ENCODE measurements at places on chromosomes 2 and 18. TPM values are rescaled to one million over a fixed set of nuclear protein-coding genes. Genes with fewer than 3 reads are reported as not detected.
A peak's percentile ranks its signal among the peaks of the same experiment; 100 is the strongest.

DNA sequence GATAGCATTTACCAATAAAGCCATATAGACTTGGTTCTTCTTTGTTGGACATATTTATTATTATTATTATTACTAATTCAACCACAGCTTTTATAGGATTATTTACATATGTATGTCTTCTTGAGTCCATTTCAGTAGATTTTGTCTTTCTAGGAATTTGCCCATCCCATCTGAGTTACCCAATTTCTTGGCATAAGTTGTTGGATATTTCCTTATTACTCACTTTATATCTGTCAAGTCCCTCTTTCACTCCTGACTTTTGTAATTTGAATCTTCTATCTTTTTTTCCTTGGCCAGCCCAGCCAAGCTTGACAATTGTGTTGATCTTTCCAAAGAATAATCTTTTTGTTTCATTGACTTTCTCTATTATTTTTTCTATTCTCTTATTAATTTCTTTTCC lies 543.7 kb downstream of the SUCLG1 start:
- no peak for DNase-seq

DNA sequence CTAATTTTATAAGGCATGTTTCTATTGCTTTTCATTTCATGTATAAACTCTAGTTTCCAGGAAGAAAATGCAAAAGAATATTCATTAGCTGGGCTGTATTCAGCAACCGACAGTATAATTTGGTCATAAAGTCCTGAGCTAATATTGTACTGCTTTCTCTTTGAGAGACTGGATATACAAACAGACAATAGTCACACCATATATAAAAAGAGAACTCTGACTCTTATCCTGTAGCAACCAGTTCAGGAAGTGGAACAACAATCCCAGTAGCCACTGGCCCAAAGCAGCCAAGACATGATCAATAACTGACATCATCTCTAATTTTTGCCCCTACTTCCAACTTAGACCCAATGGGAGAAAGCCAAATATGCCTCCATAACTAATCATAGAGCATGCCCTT lies 160.8 kb downstream of the FSIP2 start:
- no peak for DNase-seq

GRCh38 chr2:85988175-85988913 lies 99.6 kb upstream of the ST3GAL5 start:
- no peak for DNase-seq

- DNase-seq = no peak
These were observed 37.0 kb upstream of the GRHL1 start for GRCh38 chr2:9914384-9915065.

- DNase-seq = no peak
These were observed 214.9 kb downstream of the ALPK2 start for GRCh38 chr18:58413667-58414628.

- DNase-seq = no peak
These were observed 6.1 kb upstream of the SLC35F5 start for GRCh38 chr2:113762377-113763118.

DNA sequence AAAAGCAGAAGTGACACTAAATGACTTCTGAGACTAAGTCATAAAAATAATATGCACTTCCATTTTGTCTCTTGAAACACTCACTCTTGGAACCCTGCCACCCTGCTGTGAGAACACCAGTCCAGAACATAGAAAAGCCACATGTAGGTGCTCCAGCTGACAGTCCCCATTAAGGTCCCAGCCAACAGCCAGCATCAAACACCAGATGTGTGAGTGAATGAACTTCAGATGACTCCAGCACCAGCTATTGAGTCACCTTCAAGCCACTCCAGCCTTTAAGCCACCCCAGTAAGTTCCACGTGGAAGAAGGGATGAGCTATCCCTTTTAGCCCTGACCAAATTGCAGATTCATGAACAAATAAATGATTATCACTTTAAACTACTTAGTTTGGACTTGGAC lies 31.5 kb upstream of the LGALSL start:
- DNase-seq = no peak

The RRM2 gene
- 29.1 TPM for total RNA-seq

- no peak for DNase-seq
These were observed 30.9 kb upstream of the KCNE4 start for GRCh38 chr2:223020971-223021675.

DNA sequence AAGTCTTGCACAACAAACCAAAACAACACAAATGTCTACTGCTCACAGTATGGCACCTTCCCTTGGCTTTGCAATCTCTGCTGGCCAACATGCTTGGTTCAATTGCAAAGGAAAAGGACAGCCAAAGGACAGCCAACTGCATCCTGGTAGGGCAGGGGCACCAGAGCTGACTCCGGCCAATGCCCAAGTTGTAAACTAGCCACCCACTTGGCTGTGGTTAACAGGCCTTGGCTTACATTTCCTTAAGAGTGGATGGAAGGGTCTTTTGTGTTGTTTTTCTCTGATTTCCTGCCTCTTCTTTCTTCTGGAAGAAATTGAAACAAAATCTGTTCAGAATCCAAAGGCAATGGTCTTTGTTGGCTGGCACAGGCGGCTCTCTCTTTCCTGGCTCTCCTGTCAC lies 119.1 kb upstream of the TRIB2 start:
- no peak for DNase-seq

DNA sequence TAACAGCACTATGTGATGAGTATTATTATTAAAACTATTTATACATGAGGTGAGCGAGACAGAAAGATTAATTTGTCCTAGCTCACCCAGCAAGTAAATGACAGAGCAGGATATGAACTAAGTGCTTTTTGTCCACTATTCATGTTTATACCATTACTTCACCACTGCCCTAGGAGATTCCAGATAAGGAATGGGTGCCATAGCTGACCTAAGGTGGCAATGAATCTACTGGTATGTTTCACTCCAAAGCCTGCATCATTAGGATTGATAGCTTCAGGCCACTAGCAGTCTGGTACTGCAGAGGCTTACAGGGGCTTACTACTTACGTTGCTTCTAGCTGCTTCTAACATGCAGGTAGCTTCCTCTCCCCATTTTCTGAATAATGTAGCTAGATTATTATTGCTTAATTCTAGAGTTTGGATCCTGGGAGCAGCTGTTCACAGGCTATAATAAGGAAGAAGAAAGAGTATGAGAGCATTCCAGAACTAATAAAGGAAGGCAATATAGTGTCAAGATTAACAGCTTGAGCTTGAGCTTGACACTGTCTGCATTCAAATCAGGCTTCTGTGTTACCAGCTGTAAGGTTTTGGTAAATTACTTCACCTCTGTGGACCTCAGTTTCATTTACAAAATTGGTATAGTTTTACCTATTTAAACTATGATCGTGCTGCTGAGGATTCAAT lies 153.7 kb downstream of the GALNT3 start:
- DNase-seq = no peak

The MBD5 gene
- total RNA-seq = 6.1 TPM

The MOGAT1 gene
- not detected for total RNA-seq

DNA sequence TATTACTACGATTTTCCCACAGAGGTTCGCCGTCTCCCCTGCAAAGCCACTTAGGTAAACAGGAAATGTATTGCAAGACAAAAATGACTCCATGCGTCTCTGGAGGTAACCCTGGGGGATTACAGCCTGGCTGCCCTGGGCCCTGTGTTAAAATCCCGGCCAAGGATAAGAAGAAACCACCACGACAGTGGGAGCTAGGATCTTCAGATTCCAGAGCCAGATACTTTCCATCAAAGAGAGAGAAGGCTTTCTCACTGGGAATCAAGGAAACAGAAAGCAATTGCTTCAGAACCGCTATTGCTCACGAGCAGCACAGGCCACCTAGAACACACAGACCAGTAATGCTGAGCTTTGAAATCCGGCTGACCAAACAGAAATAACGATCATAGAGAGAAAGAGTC lies 97.9 kb upstream of the ZNF516 start:
- DNase-seq = no peak

GRCh38 chr2:207251573-207252192 lies 85.9 kb upstream of the KLF7 start:
- DNase-seq = no peak

GRCh38 chr2:201126308-201127151 lies 10.6 kb downstream of the CFLAR start:
- peak; percentile 53 for DNase-seq

GRCh38 chr2:230692760-230693159 lies 19.9 kb upstream of the CAB39 start:
- DNase-seq = no peak

DNA sequence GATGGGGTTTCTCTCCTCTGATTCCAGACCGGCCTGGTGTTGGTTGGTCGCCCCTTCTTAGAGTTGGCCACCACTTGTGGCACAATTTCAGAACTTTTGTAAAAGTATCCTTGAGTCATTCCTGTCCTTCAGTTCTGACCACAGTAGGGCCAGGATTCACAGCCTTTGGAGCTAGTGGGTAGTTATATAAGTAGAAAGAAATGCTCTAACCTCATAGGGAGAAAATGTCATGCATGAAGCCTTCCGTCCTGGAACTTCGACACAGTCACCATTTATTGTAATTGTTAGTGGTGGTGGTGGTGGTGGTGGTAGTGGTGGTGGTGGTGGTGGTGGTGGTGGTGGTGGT lies 65.4 kb downstream of the EPAS1 start:
- DNase-seq = no peak

The GNLY gene
- total RNA-seq = not detected

The COL5A2 gene
- total RNA-seq = 37.0 TPM

DNA sequence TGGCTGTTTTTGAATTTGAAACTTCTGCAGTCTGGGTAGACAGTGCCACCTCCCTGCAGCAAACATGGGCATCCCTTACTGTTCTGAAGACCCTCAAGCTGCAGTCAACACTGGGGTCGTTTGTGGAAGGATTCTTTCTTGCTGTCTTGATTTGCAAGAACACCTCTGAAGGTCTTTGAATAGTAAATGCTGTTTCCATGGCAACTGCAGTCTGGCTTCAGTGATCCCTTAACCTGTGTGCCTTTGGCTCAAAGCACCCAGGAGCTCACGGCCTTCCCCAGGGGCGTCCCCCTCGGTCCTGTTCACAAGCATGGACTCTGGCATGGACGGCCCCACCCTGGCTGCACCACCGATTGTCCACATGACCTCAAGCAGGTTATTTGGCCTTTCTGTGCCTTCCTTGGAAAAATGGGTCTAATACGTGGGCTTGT lies 38.3 kb downstream of the LRRFIP1 start:
- peak; percentile 21 for DNase-seq

The KIF5C gene
- under 0.01 TPM for total RNA-seq

The STK17B gene
- 5.4 TPM for total RNA-seq

DNA sequence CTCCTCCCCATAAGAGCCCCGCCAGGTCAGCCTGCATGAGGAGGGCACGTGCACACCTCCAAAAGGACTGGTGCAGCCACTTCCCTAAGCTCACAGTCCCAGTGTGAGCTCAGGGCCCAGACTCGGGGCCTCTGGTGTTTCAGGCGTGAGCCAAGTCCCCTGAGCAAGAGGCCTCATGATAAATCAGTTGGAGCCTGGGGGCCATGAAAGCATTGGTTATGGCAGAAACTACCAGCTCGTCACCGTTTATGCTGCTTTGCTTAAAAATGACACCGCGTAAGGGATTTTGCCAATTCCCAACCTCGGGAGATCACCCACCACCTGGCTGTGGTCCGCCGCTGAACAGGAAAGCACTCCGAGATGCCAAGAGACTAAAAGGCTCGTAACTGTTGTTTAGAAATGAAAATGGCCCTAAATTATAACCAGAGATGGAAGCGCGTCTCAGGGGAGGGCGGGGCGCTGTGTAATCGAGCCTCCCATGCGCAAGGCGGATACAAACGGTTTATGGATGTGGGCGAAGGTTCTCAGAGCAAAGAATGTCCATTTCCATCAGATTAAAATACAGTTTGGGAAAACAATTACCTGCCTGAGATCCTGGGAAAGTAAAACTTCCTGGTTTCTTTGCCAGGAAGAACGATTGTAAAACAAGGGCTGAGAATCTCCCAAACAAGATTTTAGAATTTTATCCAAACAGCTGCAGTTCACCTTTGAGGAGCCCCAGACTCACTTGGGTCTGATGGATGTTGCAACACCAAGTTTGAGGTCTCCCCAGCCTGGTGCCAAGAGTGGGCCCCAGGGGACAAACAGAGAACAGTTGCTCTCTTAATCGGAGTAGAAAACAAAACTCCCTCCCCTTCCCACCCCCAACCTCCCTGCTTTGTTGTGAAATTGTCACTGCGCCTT lies 141.4 kb downstream of the BCL2 start:
- DNase-seq = no peak

The PDCD1 gene
- under 0.01 TPM for total RNA-seq

GRCh38 chr18:3664563-3665178 lies 214.7 kb downstream of the TGIF1 start:
- peak; percentile 17 for DNase-seq

- no peak for DNase-seq
These were observed 64.2 kb downstream of the PTPN2 start for GRCh38 chr18:12819841-12820240.

The VWC2L gene
- not detected for total RNA-seq

The CROCC2 gene
- total RNA-seq = not detected

DNA sequence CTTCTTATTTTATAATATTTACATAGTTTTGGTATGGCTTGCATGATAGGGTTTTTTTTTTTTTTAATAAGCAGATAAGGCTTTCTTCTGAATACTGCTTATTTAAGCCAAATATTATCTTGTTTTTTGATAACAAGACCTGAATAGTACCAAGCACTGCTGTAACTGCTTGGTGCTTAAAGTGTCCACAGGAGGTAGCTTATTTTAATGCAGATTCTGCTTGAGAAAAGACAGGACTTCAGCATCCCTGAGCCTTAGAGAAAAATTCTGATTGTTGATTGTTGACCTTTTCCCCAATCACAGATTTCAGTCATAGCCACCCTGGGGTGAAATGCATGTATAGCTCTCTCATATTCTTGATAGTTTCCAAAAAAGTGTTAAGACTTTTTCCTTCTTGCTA lies 336.4 kb downstream of the CTNNA2 start:
- no peak for DNase-seq

GRCh38 chr2:240433973-240434727 lies 1.3 kb upstream of the GPC1 start:
- DNase-seq = no peak

The LTBP1 gene
- total RNA-seq = 22.1 TPM
